COR-L47 (cell line): ENCODE measurements at places on chromosomes 4 and X.
A peak's percentile ranks its signal among the peaks of the same experiment; 100 is the strongest.

- no peak for DNase-seq
Measured at GRCh38 chr4:142615324-142615665, 230.8 kb downstream of the INPP4B start.

DNA sequence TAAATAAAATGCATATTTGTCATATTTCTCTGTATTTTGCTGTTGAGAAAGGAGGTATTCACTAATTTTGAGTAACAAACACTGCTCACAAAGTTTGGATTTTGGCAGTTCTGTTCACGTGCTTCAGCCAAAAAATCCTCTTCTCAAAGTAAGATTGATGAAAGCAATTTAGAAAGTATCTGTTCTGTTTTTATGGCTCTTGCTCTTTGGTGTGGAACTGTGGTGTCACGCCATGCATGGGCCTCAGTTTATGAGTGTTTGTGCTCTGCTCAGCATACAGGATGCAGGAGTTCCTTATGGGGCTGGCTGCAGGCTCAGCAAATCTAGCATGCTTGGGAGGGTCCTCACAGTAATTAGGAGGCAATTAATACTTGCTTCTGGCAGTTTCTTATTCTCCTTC is 3.3 kb downstream of the HTT start:
- no peak for DNase-seq

DNA sequence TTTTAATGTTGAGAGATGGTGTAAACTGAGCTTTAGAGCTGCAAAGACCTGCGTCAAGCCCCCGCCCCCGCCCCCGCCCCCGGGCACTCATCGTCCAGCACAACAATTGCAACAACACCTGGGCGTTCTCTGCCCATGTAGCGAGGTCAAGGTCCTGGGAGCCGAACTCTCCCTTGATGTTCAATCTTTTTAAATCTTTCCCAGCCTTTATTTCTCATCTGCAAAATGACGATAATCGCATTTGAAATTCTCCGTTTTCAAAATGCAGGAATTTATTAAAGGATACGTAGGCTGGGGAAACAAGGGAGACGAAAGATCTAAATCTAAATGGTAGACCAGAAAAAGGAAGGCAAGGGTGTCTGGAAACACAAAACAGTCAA is 648 bp upstream of the MSMO1 start:
- DNase-seq = no peak

DNA sequence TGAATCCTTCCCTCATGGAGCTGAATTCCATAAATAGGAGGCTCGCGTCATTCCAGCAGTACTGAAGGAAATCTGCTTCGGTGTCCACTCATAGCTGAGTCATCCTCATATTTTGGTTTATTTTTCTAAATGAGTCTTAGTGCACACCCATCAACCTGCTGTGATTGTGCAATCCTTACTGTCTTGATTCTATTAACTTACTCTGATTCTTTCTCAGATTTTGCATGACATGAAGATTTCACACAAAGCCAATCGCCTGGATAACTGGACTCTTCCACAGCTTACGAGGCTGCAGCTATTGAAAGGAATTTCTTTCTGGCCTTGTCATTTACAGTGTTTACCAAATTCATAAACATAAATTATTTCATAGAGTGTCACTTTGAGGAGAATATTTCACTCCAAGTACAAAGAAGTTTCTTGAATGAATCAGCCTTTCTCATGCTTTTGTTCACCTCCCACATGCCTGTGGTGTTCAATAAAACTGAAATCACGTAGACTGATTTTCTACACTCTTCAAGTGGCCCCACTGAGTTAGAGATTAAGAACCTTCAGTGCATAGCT is 207.6 kb upstream of the SLITRK2 start:
- DNase-seq = no peak

- DNase-seq = no peak
Measured at GRCh38 chrX:109399831-109400230, 82.1 kb downstream of the GUCY2F start.

- peak; percentile 70 for DNase-seq
Measured at GRCh38 chrX:155819966-155820491, 61.1 kb upstream of the VAMP7 start.

GRCh38 chrX:110212299-110212698 is 105.6 kb downstream of the AMMECR1 start:
- no peak for DNase-seq

DNA sequence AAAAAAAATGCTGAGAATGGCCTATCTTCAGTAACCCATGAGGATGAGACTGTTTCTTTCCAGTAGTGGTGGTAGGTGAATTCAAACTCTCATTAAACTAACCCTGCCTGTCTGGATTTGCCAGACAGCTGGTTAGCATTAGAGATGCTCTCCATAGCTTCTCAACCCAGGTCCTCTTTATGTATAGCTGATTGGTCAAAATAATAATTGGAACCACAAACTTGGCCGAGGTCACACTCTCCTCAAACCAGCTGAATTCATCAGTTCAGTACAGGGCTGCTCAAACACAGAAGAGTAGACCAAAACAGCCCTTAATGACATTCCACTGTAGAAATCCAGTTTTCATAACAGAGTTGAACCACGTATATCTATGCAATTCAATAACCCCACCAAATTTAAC is 85.3 kb downstream of the HCCS start:
- no peak for DNase-seq

DNA sequence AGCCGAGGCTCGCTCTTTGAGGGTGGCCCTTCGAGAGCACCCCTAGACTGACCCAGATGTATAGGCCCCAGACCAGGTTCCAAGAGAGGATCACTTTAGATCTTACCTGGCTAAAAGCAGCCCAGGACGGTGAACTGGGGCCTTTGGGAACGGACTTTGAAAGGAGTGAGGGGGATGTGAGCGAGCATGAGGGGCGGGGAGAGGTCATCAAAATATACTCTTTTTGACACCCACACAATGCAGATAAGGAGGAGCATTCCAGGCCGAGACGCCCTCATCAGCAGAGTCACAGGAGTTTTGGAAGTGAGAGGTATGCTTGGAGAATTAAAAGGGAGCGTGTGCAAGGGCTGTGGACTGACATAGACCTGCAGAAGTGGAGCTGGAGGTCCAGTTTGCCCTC is 528 bp downstream of the NSDHL start:
- DNase-seq = no peak

- no peak for DNase-seq
Measured at GRCh38 chrX:78321809-78322208, 5.6 kb downstream of the CYSLTR1 start.

- no peak for DNase-seq
Measured at GRCh38 chr4:167956676-167957075, 135.7 kb upstream of the ANXA10 start.

DNA sequence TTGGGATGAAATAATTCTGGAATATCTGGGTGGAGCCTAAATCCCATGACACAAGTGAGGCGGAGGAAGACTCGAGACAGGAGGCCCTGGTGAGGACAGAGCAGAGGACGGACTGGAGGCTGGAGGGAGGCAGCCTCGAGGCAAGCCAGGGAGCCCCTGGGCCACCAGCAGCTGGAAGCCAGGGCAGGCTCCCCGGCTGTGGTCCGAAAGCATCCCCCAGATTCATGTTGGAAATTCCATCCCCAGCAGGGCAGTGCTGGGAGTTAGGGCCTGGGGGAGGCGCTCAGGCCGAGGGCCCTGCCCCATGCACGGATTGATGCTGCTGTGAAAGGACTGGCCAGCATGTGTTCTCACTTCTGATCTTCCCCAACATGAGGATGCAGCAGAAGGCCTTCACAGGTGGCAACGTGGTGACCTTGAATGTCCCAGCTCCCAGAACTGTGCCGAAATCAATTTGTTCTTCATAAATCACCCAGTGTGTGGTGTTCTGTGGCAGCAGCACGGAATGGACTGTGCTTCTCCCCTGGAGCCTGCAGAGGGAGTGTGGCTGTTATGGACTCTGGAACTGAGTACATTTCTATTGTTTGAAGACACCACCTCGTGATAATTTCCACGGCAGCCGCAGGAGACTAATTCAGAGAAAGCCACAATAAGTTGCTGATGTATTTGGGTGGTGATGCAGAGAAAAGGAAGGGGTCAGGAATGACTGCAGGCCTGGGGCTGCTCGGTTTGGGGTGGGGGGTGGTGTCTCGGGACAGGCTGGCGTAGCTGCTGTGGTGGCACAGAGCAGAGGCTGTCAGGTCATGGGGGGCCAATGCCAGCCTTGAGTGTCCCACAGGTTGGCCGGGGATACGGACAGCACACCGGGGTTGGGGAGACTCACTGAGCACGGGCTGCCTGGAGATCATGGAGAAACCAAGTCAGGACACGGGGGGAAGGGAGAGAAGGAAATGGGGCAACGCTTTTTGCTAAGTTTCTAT is 56.9 kb downstream of the PCGF3 start:
- DNase-seq = no peak

GRCh38 chrX:121869876-121870477 is 822.6 kb downstream of the GLUD2 start:
- DNase-seq = no peak

GRCh38 chr4:142345924-142346323 is 500.2 kb downstream of the INPP4B start:
- no peak for DNase-seq

DNA sequence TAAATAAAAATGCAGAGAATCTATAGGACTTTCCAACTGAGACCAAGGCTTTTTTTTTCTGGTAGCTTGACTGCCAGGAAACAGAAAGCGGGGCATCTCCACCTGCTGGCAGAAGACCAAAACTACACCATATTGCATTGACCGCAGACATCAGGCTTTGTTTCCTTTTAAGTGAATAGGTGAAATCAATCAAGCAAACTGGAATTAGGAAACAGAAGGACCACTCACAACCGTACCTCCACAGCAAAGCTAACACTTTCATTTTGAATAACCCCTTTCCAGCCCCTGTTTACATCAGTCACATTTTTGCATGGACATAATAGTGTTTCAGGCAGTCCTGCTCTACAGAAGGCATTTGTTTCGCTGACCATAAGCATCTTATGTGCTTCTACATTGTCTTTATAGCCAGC is 218.2 kb downstream of the IDS start:
- DNase-seq = no peak

GRCh38 chr4:186840771-186841301 is 117.2 kb upstream of the FAT1 start:
- no peak for DNase-seq

- DNase-seq = no peak
Measured at GRCh38 chr4:46886711-46887110, 22.3 kb downstream of the COX7B2 start.

DNA sequence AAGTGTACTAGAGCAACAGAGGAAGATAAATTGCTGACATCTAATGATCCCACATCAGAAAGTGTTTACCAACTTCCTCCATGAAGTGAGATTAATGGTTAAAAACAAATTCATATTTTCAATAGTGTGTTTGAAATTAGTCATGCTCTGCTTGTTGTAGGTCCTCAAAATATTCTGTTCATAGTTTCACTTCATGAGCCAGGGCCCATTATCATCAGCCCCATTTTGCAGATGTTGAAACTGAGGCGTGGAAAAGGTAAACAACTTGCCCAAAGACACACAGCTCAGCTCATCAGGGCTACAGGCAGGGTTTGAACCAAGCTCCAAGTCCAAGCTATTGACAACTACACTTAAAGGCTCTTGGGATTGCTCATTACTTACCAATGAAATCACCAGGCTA is 103.5 kb upstream of the PPARGC1A start:
- no peak for DNase-seq

- no peak for DNase-seq
Measured at GRCh38 chr4:152972821-152973628, 36.9 kb downstream of the FHDC1 start.

DNA sequence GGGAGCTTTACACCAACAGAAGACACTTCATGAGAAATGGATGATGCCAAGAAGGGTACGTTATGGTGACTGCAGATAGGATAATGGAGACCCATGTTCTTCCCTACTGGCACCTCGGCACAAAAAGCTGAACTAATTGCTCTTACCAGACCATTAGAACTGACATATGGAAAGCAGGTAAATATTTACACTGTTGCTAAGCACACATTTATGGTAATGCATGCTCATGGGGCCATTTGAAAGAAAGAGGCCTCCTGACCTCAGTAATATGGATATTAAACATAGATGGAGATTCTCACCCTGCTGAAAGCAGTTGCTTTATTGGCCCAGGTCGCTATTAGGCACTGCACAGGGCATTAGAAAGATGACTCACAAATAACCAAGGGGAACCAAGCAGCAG is 1759.6 kb downstream of the C4orf33 start:
- no peak for DNase-seq

DNA sequence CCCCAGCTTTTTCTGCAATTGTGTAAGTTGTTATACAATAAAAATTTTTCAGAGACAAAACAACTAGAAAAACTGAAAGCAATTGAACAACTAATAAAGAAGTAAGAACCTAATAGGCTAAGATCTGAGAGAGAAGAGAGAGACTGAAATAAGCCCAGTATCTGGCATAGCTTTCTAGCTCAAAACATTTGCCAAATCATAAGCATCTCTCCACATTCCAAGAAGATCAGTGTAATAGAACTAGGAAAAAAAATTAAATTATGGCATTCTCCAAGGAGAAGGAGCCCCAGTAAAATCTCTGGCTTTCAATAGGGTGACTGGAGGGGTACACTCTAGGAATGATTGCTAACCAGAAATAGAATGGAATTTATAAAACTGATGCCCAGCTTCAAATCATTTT is 19.0 kb upstream of the PPP3CA start:
- no peak for DNase-seq

DNA sequence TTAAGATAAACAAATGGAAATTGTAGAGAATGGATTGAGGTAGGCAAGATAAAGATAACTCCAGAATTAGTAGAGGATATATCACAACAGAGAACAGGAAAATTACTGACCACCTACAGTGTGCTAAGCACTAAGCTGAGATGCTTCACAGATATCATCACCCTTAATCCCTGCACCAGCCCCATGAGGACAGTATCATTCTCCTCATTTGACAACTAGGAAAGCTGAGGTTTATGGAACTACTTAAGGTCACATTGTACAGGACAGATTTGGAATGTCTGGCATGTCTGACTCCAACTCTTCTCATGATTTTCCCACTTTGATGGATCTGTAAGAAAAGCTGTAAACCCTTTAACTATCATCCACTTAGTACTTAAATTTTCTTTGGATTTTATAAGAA is 95.5 kb downstream of the CASK start:
- no peak for DNase-seq

DNA sequence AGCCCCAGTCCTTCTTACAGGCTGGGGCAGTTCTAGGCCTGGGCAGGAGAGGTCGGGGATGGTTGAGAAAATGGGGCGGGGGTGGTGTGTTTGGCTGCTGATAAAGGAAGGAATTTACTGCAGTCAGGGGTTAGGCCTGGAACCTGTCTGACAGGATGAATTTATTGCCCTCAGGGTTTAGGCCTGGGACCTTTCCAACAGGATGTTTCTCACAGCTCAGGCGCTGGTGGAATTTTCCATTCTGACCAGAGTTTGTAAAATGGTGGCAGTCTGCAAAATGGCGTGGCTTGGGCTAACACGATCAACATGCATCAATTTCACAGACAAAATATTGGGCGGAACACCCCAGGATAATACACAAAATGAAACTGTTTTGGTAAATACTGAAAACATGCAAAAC is 83.5 kb upstream of the SPIN4 start:
- no peak for DNase-seq
